Activated CD4-positive, alpha-beta T cell treated with anti-CD3 and anti-CD28 coated beads, Interleukin-2, amount 50 U/mL, for 4 hours (primary cell): ENCODE measurements at places on chromosomes 3 and 15.

DNA sequence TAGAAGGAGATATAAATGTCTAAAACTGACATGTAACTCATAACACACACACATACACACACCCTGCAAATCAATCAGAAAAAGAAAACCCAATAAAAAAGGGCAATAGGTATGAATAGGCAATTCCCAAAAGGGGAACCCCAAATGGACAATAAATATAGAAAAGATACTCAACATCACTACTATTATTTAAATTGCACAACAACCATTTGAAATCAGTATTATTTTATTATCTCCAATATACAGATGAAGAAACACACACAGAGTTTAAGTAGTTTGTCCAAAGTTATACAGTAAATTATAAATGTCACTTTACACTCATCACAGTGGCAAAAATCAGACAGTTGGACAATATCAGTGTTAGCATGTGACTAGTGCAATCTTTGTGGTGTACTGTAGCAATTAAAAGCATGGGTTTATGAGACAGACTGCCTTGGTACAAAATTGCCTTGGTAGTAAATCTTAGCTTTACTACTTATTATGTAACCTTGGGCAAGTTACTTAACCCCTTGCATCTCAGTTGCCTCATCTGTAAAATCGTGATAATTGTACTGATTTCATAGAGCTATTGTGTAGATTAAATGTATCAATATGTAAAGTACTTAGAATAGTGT is 3.4 kb upstream of the FSTL1 start:
- no peak for DNase-seq

- no peak for DNase-seq
Observed at GRCh38 chr3:197191897-197192296, 106.5 kb downstream of the DLG1 start.

DNA sequence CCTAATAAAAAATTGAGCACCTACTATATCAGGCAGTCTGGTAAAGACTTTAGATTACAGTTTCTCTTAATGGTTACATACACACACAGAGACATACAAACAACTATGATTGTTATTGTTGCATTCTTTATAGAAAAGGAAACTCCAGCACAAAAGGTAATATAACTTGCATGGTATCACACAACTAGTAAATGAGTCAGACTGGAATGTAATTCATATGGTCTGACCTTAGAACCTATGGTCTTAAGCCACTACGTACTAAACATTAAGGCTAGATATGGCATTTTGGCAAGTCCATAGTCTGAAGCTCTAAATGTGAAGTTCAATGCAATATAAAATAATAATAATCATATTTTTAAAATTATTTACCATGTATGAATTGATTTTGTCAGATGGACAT is 380.6 kb downstream of the LSAMP start:
- DNase-seq, result no peak

- DNase-seq, result no peak
Observed at GRCh38 chr3:176959867-176960266, 237.4 kb downstream of the TBL1XR1 start.

DNA sequence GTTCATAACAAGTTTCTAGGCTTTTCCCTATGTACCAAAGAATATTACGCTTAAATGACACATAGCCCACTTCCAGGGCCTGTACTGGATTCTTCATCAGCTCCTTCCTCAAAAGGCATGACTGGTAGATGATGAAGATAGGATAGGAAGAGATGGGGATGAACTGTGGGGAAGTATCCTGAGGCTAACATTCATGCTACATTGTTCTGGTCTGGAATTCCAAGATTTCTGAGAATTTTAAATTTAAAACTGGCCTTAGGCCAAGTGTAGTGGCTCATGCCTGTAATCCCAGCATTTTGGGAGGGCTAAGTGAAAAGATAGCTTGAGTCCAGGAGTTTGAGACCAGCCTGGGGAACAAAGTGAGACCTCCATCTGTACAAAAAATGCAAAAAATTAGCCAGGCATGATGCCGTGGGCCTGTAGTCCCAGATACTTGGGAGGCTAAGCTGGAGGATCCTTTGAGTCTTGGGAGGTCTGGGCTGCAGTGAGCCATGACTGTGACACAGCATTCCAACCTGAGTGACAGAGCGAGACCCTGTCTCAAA is 160.1 kb upstream of the PLAAT1 start:
- no peak for DNase-seq

GRCh38 chr3:148642214-148642613 is 55.5 kb upstream of the AGTR1 start:
- no peak for DNase-seq

- no peak for DNase-seq
Observed at GRCh38 chr3:101689286-101689685, 2.8 kb upstream of the RPL24 start.

DNA sequence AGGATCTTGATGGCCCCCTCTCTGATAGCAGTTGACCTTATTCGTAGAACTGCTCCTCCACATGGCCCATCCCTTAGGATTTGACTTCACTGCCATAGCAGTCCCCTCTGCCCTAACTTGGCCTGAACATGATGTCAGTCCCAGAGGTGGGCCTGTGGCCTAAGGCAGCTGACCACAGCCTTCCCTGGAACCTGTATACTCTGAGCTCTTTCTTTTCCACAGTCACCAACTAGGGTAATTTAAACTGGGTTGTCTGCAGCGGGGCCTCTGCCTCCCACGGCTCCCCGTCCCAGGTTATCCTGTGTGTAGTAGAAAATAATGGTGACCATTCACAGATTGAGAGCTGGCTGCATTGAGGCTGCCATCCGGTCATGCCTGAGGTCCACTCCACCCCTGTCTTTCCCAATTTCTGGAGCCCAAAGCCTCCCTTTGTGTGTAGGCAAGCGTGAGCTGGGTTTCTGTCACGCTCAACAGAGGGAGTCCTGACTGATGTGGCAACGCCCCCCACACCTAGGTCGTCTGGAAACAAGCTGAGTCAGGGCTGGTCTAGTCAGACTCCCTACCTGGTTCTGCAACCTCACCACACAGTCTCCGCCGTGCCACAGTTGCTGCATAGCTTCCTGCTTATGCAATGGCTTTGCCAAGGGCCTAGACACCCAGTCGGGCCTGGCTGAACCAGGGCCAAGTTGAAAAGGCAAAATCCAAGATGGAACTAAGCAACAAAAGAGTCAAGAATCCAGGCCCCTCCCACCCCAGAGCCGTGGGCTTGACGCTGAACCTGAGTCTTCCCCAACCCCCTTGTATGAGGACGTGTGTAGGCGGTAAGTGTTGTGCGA is 284.5 kb downstream of the XXYLT1 start:
- no peak for DNase-seq
